ENCODE measurements at places on chromosomes 5 and 9.

DNA sequence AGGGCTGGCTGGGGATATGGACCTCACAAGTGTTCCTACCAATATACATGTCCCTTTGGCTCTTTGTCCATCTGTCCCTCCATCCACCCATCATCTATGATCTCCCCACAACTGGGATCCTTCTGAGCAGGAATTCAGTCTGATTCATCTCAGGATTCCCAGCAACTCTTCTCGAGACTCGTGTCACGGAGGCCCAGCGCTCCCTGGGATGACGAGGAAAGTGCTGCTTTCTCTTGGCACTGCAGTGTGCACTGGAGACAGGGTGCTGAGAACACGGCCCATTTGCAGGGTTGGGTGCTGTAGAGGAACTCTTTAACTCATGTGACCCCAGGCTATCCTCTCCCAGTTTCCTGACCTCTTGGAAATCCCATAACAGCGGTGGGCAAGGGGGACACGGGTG is 72.9 kb downstream of the ANGPTL2 start:
- no peak for DNase-seq

DNA sequence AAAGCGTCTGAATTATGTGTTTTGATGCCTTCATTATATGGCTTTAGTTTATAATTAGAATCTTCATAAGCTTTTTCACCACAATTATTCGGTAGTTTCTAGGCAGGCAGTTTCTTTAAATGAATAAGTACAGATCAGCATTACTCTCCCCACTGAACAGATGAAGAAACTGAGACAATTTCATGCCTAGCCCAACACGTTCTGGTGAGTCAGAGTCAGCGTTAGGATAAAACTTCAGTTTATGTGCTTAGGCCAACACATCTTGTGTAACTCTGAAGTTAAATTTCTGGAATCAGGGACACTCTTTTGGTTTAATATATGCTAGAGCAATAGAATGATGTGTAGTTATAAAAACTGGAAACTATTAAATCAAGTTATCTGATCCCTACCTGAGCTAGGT is 186.7 kb upstream of the ELL2 start:
- DNase-seq: no peak

DNA sequence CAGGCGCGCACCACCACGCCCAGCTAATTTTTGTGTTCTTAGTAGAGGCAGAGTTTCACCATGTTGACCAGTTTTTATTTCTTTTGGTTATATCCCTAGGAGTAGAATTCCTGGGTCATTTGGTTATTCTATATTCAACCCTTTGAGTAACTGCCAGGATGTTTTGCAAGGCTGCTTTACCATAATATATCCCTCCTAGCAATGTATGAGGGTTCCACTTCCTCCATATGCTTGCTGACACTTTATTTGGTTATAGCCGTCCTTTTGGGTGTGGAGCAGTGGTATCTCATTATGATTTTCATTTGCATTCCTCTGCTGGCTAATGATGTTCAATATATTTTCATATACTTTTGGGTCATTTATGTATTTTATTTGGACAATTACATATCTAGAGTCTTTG is 81.2 kb downstream of the RAB24 start:
- DNase-seq: no peak

DNA sequence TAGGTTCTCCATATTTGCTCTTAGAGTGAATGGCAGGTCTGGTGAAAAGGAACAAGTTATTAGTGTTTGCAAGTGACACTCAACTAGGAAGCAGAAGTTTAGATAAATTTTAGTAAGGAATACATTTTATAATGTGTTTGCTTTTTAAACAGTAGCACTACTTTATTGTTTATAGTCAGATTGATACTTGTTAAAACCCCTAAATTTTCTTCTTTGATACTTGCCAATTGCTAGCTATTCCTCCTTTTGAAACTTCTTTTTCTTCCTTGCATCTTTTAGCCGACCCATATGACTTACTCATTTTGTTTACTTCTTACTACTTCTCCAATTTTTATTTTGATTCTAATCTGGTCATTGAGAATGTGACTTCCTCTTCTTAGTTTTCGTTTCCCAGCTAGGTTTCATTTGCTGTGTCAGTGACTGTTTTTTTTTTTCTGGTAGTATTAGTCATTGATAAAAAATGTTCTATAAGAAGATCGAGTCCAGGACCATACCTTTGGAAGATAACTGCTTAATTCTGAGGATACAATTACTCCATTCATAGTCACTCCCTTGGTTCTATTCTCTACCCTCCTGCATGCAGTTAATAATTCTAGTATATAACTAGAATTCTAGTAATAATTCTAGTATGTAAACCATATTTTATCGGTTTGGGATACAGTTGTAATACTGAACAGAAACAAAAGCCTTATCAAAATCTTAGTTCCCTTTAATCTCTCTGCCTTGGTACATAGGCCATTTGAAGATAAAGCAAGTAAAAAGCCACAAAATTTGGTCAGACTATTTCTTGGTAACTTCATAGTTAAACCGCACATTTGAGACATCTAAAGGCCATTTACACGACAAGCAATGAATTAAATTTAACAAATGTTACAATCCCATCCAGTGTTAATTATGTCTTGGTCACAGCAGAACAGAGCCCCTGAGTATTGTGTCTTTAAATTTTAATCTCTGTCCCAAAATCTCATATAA is 2.8 kb upstream of the RICTOR start:
- no peak for DNase-seq

GRCh38 chr5:139551191-139551889 is 9.8 kb upstream of the UBE2D2 start:
- no peak for DNase-seq

- DNase-seq: no peak
Measured at GRCh38 chr5:125491986-125492492, 745.6 kb upstream of the ZNF608 start.

GRCh38 chr9:20065796-20066700 is 277.2 kb upstream of the SLC24A2 start:
- DNase-seq: no peak
